Amniotic epithelial cell (primary cell): ENCODE measurements at places on chromosomes 3 and 15.
A peak's percentile ranks its signal among the peaks of the same experiment; 100 is the strongest.

- no peak for DNase-seq
Observed at GRCh38 chr15:41494190-41494921, 682 bp downstream of the ITPKA start.

DNA sequence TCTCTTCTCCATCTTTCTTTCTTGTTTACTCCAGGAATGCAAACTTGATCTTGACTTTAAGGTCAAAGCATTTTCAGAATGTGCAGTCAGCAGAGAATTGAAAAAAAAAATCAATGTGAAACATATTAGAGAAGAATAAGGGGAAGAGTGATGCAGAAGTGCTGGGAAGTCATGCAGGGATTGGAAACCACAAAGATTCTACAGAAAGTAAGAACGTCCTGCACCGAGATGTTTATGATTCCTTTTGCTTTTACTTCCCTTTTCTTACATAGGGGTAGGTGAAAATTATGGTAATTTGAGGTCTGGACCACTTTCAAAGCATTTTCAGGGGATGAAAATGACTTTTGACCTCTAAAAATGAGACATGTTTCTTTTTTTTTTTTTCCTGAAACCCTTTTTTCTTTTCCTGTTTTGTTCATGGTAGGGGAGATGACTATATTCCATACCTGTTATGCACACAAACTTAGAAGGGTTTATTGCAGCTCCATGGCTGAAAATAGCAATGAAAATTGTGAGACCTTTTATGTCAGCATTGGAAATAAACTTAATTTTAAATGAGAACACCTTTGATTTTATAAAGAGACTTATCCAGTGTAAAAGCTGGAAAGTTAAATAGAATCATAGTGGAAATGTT, 623.5 kb upstream of the TBL1XR1 start:
- DNase-seq = peak; percentile 52

DNA sequence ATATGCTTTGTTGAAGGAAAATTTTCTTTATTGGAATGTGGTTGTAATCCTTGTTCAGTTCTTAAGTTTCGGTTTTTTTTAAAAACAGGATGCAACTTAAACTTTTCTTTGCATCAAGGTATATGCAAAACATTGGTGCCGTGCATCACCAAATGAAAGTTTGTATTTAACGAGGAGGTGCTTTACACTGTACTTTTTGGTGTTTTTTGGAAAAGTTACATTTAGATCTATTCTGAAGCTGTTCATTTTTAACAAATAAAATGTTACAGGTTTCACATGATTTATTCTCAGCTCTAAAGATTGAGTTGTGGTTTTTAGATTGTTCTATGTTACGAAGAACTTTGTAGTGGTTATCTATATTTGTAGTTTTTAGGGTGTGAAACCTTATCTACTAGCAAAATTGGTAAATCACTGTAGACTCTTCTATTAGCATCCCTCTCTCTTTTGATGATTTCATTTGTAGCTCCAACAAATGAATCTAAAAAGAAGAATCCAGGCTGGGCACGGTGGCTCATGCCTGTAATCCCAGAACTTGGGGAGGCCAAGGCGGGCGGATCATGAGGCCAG, 7.0 kb upstream of the LRCH3 start:
- no peak for DNase-seq

GRCh38 chr15:78129077-78129750, 2.0 kb downstream of the CIB2 start:
- no peak for DNase-seq

GRCh38 chr15:50813865-50814264, 48.4 kb upstream of the SPPL2A start:
- DNase-seq = no peak

DNA sequence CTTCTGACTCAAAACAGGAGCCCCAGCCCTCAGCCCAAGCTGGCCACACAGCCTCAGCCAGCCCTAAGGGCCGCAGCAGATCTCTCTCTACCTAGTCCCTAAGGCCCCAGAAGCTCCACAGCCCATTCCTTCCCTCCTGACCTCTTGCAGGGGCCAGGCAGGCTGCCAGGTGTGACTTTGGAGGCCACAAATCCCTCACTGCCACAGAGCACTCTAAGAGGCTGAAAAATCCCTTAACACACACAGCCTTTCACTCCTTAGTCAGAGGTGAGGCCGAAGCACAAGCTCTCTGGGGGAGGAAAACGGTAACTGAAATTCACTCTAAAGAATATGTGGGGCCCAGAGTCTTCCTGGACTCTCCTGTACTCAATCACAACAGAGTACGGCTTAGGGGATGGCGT, 23.3 kb downstream of the LRRC2 start:
- DNase-seq = no peak

DNA sequence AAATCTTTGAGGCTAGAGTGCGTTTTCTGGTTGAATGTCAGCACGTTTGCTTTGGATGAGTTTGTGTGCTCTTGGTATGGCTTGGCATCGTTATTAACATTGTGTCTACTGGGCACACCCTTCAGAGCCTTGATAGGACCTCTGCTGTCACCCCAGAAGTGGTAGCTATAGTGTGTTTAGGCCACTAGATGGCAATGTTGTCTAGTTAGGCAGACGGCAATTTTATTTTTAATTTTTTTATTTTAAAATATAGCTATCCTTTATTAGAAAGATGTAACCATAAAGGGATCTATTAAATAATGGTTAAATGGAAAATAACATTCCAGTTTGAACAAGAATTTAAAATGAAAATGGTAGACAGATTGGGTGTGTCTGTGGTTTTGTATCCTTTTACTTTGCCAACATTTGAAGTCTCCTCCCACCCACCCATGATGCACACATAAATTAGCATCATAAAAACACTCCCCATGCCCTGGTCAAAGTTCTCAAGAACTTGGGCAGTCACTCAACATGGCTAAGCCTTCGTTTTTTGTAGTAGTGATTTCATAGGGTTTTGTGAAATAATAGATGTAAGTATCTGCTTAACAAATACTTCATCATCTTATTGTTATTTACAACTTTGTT, 200.7 kb downstream of the KCNH8 start:
- peak; percentile 3 for DNase-seq

- no peak for DNase-seq
Observed at GRCh38 chr3:11996480-11996879, 7.7 kb upstream of the SYN2 start.

GRCh38 chr15:33242165-33242564, 47.7 kb upstream of the FMN1 start:
- DNase-seq = peak; percentile 17

DNA sequence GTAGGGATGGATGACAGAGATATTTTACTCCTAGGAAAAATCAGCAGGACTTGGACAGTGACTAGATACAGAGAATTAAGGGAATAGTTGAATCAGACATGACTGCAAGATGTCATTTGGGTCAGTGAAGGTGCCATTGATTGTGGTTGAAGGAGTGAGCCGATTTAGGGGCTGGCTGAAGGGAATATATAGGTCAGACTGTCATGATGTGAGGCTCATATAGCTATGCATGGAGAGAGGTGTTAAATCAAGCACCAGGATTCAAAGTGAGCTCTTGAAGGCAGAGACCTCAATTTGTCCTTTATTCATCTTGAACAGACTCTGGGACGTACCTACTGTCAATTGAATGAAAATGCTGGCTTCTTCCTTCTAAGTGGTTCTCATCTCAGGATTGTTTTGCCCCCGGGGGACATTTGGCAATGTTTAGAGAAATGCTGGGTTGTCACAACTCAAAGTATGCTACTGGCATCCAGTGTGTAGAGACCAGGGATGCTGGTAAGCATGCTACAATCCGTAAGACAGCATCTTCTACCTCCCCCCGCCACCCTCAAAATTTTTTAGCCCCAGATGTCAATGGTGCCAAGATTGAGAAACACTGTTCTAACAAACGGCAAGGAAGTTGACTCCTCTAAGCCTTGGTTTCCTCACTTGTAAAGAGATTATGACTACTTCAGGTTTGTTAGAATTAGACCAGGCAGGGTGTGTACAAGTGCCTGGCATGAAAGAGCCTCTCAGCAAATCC, 7.8 kb downstream of the ATP2C1 start:
- DNase-seq = no peak

DNA sequence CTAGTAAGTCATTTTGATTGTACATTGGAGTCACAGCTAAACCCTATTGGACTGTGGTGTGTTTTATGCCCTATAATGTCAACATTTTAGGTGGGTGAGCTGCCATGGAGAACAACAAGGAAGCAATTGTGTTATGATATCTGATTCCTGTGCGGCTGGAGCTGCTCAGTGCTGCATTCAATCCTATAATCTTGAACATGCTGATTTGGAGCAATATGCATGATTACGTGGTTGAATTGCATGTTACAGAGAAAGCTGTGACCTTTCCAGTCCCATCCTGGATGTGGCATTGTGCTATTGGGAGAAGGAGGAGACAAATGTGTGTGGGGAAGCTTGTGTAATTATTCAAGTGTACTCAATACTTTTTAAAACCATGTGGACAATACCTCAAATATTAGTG, 20.1 kb upstream of the C3orf49 start:
- no peak for DNase-seq

DNA sequence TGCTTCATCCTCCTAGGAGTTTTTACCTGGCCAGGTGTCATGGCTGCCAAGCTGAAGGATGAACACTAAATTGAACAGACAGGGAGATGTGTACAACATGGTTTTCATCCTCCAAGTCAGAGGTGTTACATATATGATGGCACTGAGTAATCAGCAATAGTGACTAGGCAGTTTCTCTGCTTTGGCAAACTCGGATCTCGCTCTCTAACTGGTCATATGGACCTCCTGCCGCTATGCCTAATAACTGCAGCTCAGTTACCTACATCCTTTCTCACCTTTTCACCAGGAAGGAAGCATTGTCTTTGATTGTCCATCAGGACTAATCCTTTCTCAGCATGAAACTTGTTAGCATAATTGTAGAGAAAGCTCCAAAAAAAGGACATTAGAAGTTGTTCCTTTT, 175.9 kb upstream of the PLSCR5 start:
- no peak for DNase-seq

GRCh38 chr15:39588531-39589192, 7.8 kb downstream of the THBS1 start:
- no peak for DNase-seq

- DNase-seq = peak; percentile 58
Observed at GRCh38 chr3:134477938-134478337, 7.8 kb downstream of the ANAPC13 start.

DNA sequence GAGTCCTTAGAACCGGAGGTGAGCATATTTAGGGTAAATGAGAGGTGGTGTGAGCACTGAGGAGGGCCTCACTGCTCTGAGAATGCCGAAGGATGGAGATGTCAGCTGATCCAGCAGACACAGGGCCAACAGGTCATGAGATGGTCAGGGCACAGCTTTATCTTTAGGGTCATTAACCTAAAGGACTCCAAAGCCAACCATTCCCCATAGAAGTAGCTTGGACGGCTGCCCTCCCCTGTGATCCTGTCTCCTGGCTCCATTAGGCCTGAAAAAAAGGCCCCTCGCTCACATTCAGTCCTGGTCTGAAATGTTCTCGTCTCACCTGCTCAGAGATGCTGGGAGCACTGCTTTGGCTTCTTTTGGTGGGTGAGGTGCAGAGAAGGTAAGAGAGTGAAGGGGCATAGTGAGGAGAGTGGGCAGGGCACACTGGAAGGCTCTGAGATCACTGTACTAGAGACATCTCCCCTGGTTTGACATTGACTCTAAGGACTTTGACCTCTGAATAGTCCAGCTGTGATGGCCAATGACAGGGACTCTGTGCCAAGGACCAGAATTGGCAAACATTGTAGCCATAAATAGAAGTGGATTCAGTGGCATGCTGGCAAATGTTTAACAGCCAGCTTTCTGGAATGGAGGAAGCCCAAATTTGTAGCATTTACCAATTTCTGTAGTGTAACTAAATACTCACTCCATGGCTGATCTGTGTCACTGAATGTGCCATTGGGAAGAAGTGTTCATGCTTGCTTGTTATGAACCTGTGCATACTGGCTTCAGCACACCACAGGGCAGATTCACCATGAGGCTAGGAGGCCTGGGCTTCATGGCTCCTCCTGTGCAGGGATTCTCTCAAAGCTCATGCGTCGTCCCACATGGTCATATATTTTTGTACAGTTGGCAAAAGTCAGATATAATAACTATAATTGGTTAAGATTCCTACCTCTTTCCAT, 76.2 kb upstream of the MRPS22 start:
- no peak for DNase-seq

GRCh38 chr3:138180375-138181029, 5.8 kb upstream of the DBR1 start:
- DNase-seq = peak; percentile 56

- no peak for DNase-seq
Observed at GRCh38 chr3:9448071-9448470, 50.7 kb downstream of the SETD5 start.

DNA sequence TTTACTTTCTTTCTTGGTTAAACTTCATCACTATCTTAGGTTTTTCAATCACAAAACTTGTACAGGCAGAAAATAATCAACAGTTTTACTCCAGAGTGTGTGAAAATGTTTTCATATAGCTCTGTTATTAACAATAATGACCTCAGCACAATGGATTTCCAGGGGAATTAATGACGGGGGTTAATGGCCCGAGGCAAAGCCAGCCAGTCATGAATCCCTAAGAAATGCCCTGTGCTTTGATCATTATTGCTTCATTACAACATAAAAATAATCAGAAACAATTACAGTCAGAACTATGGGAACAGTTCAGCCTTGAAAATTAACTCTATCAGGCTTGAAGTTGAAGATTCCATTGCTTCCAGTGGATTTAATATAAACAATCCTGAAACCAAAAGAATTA, 875.4 kb downstream of the ROBO2 start:
- DNase-seq = no peak

- DNase-seq = no peak
Observed at GRCh38 chr3:126765187-126766069, 61.4 kb downstream of the CHCHD6 start.

DNA sequence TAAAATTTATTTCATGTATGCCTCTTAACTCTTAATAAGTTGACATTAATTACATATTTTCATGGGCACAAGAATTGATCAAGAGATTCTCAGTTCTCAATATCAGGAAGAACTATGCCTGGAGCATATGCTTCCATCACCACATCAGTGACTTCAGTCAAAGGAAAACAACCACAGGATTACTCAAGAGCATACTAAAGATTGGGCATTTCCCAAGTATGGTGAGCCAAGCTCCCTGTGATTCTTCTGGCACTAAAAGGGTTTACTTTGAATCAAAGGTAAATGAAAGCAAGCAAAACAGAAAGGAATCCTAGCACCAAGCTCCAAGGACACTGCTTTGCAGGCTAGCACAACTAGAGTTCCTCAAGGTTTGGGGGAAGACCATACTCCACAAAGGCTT, 44.6 kb downstream of the FMN1 start:
- peak; percentile 82 for DNase-seq

DNA sequence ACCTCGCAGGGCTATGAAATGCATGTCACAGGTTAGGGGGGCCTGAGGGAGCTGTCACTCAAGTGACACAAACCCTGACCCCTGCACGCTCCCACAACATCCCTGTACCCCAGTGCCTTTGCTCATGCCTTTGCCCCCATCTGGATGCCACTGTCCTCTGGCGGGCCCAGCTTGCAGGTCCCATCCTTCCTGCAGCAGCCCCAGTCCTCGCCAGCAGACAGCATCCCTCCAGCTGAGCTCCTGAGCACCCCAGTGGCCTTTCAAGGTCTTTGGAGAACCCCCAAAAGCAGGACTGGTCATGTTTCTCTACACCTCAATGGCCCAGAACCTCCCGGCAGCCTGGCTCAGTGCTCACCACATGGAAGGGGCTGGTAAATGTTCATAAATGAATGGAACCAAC, 170.4 kb downstream of the ADAMTS17 start:
- no peak for DNase-seq

GRCh38 chr15:36585774-36586173, 6.3 kb downstream of the CDIN1 start:
- DNase-seq = no peak

- no peak for DNase-seq
Observed at GRCh38 chr3:4448187-4448586, 18.9 kb downstream of the SUMF1 start.
